ENCODE measurements at places on chromosomes 11 and 22.

DNA sequence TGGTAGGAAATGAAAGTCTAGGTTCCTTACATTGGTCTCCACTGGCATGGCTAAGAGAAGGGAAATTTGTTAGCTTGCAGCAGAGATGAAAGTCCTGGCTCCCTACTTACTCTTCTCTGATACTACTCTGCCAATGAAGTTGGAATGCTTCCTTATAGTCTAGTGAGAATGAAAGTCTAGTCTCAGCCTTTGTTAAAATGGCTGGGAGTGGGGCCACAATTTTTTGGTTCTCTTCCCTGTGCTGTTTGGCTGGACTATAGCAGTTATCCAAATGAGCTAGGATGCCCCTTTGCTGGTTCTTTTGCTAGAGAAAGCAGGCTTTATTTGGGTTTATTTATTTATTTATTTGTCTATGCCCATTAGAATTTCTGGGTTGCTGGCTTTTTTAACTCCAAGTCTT lies 414.3 kb downstream of the AASDHPPT start:
- DNase-seq, result no peak

GRCh38 chr22:44391015-44391414 lies 78.3 kb upstream of the SHISAL1 start:
- DNase-seq, result no peak

- DNase-seq, result no peak
Measured at GRCh38 chr11:94049351-94049750, 28.2 kb downstream of the HEPHL1 start.

DNA sequence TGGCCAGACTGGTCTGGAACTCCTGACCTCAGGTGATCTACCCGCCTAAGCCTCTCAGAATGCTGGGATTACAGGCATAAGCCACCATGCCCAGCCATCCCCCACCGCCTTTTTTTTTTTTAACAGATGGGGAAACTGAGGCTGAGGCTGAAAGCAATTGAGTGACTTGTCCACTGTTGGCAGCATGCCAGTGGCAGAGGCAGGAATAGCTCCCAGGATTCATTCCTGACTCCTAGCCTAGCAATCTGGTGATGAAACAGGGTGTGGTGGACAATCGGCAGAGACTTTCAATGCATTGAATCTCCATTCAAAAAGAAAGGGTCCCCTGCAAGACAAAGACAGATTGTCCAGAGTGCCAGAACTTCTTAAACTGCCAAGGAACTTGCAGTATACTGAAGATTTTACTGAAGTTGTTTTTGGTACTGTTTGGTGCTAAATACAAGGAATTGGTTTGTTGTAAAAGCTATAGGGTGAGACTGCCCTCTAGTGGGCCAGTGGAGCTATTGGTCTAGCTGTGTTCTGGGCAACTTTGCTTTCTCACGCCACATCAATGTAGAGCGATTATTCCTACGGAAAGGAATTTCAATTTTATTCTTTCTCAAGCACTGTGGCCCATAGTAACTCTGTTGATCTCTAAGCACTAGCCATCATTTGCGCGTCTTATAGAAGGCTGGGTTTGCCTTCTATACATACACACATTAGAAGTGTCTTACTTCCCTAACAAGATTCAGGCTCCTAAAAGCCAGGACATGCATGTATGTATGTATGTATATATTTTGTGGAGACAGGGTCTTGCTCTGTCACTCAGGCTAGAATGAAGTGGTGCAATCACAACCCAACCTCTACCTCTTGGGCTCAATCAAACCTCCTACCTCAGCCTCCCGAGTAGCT lies 21.0 kb downstream of the C22orf31 start:
- peak; percentile 75 for DNase-seq

DNA sequence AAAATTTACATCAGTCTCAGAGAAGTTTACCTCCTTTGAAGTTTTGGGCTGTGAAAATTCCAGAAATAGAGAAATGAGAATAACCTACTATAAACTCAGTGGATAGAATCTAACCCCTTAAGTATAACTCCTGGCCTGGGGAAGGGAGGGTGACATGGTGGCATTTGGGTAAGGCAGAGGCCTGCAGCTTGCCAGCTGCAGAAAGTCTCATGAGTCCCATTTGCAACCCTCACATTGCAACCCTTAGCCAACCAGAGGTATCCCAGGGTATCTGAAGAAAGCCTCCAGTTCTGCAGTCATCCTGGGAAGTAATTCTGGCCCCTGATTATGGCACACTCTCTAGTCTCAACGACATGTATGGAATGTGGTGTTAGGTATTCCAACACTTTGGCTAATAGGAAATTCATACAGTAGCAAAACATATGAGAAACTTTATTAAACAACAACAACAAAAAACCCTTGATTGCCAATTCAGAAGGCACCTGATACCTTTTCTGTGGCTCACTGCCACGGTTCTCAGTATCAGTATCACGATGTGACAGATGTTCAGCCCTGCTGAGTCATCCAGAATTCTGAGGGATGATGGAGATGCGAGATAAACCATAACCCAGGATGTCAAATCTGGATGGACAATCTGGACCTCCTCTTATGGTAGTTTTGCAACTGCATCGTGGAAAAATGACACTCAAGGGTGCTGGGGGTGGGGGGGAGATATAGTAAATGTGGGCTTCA lies 743.4 kb downstream of the NELL1 start:
- DNase-seq, result no peak

GRCh38 chr11:94147433-94147845 lies 18.8 kb downstream of the PANX1 start:
- no peak for DNase-seq

- no peak for DNase-seq
Measured at GRCh38 chr11:60457576-60457975, 1.9 kb downstream of the MS4A1 start.

GRCh38 chr11:69971741-69972140 lies 106.4 kb upstream of the ANO1 start:
- DNase-seq, result no peak

GRCh38 chr22:45305456-45306075 lies 4.2 kb upstream of the FAM118A start:
- DNase-seq, result no peak

DNA sequence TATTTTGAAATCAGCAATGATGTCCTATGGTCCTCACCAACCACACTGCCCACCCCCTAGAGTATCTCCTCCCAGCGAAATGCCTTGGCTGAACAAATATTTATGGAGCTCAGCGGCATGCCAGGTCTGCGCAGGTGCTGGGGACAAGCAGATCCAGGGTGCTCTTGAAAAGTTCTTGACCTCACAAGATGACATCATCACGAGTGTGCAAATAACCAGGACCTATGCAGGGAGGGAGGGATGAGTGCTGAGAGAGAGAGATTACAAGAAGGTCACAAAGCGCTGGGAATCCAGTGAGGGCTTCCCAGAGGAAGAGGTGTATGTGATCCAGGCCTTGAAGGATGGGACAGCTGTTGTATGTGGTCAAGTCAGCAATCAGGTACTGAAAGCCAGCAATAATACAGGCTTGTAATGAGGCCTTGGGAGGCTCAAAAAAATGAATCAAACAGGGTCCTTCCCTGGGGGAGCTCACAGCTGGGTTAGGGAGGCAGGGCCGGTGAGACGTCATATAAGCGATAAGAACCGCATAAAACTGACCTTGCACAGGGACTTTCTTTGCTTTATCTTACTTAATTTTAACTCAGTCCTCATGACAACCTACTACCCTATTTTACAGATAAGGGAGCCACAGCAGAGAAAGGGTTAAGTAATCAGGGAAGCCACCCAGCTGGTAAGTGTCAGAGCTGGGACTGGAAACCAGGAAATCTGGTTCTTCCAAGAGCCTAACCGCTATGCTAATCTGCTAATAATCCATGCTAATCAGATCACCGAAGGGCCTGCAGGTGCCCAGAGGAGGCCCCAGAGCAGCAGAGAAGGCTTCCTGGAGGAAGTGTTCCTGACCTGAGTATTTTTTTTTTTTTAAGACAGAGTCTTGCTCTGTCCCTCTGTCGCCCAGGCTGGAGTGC lies 8.2 kb downstream of the ARRB1 start:
- no peak for DNase-seq

DNA sequence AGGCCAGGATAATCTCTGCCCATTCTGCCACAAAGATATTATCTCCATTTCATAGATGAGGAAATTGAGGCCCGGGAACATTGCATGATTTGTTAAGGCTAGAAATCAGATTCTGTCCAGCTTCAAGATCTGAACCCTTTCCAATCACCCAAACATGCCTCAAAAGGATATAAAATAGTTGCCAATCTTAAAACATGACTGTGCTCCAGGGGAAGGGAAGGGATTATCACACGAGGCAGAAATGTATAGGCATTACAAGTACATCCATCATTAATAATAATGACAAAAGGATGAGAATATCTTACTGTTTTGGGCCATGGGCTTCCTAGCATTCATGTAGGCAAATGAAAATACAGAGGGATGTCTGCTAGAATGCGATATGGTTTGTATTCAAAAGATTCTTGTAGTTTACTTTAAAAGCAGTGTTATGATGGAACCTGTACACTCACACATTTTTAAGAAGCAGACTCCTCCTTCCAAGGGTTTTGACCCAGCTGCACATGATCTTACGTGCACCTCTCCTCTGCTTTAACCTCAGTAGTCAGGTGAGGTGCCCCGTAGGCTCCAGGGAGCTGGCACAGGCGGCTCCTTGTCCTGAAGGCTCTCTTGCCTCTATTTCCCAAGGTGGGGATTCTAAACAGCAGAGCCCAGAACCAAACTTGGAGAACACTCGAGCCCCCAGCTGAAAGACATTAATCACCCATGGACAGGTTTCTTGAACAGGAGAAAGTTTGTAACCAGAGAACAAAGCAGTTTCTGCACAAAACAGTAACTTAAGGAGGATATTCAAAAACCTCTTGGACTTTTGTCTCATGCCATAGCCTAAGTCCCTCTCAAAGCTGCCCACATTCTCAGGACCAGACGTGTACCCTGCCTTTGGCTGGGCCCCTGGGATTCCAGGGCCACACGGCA lies 36.0 kb downstream of the PARVA start:
- DNase-seq, result no peak

- DNase-seq, result no peak
Measured at GRCh38 chr22:19149047-19149883, 827 bp downstream of the GSC2 start.

GRCh38 chr11:47998733-47999359 lies 18.5 kb downstream of the PTPRJ start:
- peak; percentile 44 for DNase-seq

GRCh38 chr22:21948390-21948789 lies 4.3 kb downstream of the PPM1F start:
- DNase-seq, result no peak

DNA sequence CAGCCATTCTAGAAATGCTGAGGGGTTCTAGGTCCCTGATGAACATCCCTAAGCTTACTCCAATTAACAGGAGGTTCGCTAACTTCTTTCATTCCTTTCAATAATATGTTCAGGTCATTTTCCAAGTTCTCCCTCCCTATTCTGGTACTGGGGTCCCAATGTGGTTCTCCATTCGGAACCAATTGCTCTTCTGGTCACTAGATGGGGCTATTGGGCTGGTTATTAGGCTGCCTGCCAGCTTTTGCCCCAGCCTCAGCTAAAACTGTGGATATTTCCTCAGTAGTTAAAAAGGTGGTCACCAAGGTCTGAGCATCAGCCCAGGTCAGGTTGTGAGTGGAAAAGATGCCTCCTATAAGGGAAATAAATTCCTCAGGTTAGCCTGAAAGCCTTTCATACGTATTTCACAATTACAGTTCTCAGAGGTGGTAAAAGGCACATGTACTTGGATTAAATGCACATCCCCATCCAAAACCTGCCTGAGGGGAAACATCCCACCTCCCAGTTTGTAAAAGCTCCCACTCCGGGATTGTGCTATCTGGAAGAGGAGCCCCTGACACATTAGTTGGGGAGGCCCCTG lies 161.1 kb upstream of the CCDC179 start:
- DNase-seq, result peak; percentile 25

DNA sequence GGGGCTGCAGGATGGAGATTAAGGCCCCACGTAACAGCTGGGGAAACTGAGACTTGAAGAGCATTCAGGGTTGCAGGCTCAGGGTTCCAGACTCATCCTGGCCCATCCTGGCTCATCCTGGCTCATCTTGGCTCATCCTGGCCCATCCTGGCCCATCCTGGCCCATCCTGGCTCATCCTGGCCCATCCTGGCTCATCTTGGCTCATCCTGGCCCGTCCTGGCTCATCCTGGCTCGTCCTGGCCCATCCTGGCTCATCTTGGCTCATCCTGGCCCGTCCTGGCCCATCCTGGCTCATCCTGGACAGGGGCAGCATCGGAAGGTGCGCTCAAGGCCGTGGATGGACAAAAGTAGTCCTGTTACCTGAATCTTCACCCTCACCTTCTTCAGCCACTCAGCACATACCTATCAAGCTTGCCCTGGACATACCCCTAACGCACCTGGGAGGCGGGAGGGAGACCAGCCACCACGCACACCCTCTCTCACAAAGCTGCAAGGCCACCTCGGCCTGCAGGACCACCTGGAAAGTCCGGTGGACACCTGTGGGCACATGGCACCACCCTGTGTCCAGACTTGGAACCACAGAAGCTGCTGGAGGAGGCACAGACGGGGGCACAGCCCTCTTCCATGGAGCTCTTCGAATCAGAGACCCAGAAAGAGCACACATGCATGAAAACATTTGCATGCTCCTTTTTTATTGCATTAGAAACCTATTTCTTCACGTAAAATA lies 20.3 kb upstream of the NLRP6 start:
- DNase-seq, result no peak

All from LoVo (cell line).